Stimulated activated CD4-positive, alpha-beta T cell treated with anti-CD3 and anti-CD28 coated beads, Interleukin-1b, Interleukin-23, amount 100 ng/mL, for 48 hours (primary cell): ENCODE measurements at places on chromosomes 5 and 9.

DNA sequence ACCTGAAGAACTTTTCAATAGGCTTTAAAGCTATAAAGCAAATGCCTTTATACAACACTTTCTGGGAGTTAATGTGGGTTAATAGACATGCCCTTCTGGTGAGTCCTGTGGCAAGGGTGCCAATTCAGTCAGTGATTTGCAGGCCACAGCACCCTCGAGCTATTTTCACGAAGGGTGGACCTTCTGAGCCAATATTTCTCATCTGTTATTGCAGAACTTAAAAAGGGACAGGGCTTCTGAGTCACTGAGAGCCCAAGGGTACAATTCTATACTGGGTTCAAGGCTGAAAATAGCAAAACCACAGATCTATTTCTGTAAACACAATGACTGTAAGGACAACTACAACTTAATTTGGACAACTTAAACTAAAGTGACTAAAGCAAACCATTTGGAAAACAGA is 92.8 kb downstream of the GABRG2 start:
- no peak for DNase-seq

DNA sequence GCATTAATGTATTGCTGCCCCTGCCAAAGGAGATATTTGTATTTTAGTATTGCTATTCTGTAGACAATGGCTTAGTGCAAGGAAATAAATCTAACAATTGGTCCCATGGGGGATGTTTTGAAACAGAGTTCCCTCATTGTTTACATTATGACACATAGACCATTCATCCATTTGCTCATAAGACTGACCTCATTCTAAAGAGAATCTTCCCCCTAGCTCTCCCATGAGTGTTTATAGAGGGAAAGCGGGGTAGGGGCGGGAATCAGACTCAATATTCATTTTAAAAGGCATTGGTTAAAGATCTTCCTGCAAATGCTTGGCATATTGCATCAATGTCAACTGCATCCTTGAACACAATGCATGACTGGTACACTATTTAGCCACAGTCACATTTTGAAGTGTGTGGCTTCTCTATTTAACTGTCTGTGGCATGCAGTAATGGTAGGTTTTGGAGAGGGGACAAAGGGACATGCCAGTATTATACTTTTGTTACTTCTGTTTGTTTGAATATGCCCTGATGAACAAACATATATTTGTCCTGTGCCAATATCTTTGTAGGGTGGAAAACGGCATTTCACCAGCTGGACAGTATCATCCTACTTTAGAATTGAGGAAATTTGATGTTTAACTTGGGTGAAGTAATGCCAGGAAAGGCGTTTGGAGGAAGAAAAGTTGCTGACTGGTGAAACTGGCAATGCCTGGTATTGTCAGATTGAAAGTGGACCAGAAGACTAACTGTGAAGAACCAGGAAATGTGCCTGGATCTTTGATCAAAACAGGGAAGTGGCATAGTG is 84.1 kb upstream of the MEGF10 start:
- DNase-seq, result no peak

GRCh38 chr5:157303667-157304327 is 37.9 kb downstream of the CYFIP2 start:
- DNase-seq, result peak; percentile 61

- DNase-seq, result no peak
These were observed 365.1 kb upstream of the NUDT12 start for GRCh38 chr5:103927739-103928138.

GRCh38 chr9:4170231-4170630 is 129.6 kb downstream of the GLIS3 start:
- DNase-seq, result no peak

DNA sequence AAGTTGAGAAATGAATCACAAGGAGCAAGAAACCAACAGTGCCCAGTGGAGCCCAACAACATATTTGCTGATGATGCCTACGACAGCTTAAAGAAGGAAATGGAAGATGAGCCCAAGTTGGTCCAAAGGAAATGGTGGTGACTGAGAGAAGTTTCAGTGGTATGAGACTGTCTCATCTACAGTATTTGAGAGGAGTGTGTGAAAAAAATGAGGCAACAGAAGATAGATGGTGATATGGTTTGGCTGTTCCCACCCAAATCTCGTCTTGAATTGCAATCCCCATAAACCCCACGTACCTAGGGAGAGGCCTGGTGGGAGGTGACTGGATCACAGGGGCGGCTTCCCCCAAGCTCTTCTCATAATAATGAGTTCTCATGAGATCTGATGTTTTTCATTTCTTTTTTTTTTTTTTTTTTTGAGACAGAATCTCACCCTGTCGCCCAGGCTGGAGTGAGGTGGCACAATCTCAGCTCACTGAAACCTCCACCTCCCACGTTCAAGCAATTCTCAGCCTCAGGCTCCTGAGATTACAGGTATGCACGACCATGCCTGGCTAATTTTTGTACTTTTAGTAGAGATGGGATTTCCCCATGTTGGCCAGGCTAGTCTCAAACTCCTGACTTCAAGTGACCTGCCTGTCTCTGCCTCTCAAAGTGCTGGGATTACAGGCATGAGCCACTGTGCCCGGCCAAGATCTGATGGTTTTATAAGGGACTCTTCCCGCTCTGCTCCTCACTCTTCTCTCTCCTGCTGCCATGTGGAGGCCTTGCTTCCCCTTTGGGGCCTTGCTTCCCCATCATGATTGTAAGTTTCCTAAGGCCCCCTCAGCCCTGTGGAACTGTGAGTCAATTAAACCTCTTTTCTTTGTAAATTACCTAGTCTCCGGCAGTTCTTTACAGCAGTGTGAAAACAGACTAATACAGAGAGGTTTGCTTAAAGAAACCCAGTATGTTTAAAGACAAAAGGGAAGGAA is 30.2 kb downstream of the EFCAB9 start:
- peak; percentile 83 for DNase-seq

- no peak for DNase-seq
These were observed 55.9 kb upstream of the SLCO6A1 start for GRCh38 chr5:102554728-102555127.

DNA sequence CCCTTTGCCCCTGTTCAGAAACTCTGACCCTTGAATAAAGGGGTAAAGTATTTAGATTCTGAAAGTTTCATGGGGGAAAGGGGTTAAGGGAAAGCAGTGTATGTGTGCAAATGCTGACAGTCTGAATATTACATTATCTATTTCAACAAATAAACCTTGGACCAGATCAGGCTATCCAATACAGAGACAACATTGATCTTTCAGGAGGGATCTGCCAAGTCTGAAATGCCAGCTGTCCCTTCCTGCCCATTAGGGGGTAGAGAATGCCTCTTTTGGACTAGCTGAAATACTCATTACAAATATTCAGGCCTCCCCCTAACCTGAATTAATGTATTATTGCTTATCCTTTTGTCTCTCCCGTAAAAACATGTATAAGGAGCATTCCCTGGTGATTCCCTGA is 219.5 kb downstream of the NR3C1 start:
- DNase-seq, result no peak

GRCh38 chr9:127525401-127526188 is 74.3 kb downstream of the LRSAM1 start:
- DNase-seq, result no peak

GRCh38 chr9:5560443-5561100 is 50.2 kb downstream of the PDCD1LG2 start:
- no peak for DNase-seq

DNA sequence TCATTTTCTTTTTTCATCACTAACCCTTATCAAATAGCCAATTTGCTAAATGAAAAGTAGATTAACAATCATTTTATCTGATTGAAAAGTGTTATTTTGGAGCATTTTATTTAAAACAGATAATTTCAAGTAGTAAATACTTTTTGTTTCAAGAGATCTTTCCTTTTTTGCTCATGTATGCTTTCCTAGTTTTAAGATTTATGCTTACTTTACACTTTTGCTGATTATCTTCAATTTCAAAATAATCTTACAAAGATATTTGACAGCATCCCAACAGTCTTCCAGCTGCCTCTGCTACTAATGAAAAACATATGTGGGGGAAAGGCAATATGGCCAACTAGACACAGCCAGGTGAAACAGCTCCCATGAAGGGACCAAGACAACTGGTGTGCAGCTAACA is 1027.3 kb upstream of the CDH9 start:
- no peak for DNase-seq

DNA sequence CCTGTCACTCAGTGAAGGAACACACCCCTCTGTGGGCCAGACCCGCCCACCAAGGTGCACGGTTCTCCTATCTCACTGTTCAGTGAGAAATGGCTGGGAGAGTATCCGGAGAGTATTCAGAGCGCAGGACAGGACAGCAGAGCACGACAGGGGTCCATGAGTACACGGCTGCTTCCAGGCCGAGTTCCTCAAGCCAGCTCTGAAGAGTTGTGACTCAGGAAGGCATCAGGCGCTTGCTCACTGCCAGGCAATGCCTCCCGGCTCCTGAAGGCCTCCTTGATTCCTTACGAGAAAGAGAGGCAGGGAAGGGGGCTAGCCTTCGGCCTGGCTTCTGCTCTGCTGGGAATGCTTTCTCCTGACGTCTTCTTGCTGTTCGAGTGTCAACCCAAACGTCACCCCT is 132.1 kb upstream of the PPP1R26 start:
- no peak for DNase-seq

- no peak for DNase-seq
These were observed 18.7 kb downstream of the PCDHGC5 start for GRCh38 chr5:141507387-141508091.

DNA sequence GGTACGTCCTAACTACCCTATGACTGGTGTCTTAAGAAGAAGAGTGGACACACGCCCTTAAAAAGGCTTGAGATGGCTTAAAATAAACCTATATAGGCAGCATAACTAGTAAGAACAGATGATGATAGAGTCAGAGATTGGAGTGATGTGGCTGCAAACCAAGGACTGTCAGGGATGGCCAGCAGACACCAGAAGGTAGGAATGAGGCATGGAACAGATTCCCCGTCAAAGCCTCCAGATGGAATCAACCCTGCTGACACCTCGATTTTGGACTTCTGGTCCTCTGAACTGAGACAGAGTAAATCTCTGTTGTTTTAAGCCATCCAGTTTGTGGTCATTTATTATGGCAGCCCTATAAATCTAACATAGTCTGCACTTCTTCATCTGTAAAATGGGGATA is 7.4 kb downstream of the TMOD1 start:
- no peak for DNase-seq

- no peak for DNase-seq
These were observed 73.1 kb upstream of the CCDC112 start for GRCh38 chr5:115369430-115370144.

DNA sequence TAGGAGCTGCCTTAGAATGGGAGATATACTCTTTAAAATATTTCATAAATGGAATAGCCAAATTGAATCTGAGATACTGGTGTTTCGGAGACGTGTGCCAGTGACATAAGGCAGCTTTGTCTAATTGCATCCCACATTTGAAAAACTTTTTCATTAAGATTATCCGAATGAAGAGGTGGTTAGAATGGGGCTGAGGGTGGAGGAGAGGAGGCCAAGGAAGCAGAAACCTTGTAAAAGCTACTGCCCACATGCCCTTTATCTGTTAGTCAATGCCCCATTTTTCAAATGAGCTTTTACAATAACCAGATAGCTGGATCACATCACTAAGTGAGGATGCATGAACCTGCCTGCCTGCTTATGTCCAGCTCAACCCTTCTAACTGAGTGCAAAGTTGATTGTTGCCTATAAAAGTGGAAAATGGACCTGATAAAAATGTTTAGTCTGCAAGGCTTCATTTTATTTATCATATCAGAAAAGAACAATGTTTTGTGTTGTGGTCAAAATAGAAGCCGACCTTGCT is 34.8 kb downstream of the SNX24 start:
- no peak for DNase-seq

GRCh38 chr5:128667152-128667551 is 129.1 kb upstream of the FBN2 start:
- DNase-seq, result no peak

GRCh38 chr5:112693301-112693700 is 44.4 kb upstream of the APC start:
- no peak for DNase-seq

DNA sequence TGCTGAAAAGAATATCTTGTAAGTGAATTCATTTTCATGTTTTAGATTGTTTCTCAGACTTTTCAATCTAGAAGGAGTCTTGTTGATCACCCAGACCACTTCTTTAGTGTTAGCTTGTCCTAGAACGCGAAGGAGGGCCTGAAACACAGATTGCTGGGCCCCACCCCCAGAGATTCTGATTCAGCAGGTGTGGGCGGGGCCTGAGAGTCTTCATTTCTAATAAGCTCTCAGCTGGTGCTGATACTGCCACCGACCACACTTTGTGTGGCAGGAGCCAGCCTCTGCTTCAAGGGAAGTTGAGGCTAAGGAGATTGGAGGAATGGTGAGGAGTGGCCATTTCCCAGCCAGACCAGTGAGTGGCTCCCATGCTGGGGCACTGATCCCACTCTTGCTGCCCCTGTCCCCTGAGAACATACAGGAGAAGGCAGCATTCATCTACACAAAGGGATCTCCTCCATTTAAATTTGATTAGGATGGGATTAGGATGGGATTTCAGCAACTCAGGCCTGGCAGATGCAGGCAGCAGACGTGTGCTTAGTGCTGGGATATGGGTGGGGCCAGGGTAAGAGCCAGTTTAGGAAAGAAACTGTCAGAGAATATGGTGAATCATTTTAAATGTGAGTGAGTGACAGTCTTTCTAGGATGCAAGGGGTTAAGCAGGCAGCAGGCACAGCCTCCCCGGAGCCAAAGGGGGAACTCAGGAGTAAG is 35.9 kb downstream of the ZNF618 start:
- no peak for DNase-seq
